ENCODE measurements at places on chromosomes 12 and 14.

GRCh38 chr14:67158566-67158965 lies 30.7 kb upstream of the GARIN2 start:
- DNase-seq, result no peak

DNA sequence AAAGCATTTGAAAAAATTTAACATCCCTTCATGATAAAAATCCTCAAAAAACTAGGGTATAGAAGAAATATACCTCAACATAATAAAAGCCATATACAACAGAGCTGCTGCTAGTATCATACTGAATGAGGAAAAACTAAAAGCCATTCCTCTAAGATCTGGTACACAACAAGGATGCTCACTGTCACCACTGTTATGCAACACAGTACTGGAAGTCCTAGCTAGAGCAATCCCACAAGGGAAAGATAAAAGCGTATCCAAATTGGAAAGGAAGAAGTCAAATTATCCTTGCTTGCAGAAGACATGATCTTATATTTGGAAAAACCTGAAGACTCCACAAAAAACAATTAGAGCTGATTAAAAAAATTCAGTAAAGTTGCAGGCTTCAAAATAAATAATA lies 114.9 kb downstream of the HELB start:
- DNase-seq, result no peak

DNA sequence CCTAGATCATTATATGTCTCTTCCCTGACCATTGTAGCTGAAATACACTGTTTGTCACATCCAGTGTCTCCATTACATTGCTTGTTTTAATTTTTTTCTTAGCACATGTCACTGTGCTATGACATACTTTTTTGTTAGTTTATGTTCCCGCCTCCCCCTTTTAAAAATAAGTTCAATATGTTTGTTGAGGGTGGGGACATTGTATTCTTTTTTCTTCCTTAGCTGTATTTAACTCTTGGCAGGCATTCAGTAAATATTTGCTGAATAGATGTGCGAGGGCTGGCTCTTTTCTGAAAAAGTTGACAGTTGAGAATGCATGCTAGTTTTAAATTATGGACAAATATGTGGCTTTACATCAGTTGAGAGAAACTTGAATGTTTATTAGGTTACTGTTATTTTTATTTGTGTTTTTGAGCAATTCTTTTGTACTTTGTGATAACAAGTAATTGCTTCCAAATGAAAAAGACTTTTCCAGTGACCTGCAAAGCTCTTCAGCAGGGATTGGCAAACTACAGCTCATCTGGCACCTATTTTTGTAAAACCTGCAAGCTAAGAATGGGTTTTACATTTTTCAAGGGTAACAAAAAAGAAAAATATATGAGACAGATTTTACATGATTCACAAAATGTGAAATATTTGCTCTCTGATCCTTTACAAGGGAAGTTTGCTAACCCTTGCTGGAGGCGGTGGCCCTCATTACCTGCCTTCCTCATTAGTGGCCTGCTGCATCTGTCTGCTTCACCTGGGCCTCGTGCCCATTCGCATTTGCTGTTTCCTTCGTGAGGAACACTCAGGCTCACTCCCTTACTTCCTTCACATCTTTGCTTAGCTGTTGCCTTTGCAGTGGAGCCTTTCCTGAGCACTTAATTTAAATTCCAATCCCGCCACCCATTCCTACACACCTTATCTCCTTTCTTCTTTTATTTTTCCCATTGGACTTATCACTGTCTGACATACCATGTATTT lies 229.4 kb downstream of the ERC1 start:
- DNase-seq, result peak; percentile 13

- peak; percentile 23 for DNase-seq
These were observed 29.8 kb downstream of the CFL2 start for GRCh38 chr14:34684578-34684977.

DNA sequence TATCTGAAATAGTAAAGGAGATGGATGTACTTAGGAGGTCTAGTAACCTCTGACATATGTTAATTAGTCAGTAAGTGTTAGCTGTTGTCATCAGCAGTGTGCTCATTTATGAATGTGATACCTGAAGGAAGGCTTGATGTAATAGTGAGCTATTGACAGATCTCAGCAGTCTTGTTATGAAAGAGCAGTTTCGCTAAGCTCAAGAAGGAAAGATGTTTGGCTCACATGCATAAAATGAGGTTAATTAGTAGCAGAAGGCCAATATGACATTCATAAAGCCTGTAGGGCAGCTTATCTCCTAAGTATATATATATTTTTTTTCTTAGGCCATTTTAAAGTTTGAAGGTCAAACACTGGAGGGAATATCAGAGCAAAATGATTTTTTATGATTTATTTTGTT lies 2.8 kb downstream of the FAM234B start:
- no peak for DNase-seq

DNA sequence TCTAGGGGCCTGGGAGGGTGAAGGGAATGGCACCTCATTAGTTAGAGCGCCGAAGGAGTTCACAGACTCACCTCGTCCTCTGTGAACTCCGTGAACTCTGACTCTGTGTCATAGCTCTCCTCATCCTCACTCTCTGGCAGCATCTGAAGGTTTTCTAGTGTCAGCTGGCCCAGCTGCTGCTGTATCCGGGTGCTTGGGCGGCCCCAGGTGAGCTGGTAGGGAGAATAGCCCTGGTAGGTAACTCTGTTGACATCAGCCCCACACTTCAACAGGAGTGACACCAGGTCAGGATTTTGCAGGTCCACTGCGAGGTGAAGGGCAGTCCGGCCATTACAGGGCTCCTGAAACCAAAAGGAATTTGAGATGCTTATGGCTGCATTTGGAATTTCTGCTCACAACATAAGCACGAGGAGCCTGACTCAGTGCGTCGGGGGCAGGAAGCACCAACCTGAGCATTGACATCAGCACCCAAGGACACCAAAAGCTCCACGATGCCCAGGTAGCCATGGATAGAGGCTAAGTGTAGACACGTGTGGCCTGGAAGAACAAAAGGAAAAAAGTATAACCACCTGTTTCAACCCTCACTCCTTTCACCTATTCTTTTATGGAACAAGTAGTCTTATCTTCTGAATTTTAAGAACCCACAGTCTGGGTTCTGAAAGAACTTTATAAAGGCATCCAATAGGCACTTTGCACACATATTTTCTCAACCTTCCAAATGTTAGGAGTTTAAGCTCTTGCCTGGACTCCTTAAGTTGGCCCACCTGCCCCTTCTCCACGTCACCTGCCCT lies 2.0 kb downstream of the NFKBIA start:
- DNase-seq, result peak; percentile 45

- DNase-seq, result peak; percentile 76
These were observed 23.5 kb downstream of the SIX6 start for GRCh38 chr14:60532442-60532841.
